SK-MEL-5 (cell line): ENCODE measurements at places on chromosomes 13 and 19. TPM values are rescaled to one million over a fixed set of nuclear protein-coding genes. Genes with fewer than 3 reads are reported as not detected.

GRCh38 chr13:35475960-35476943, at the start of gene MAB21L1:
MAB21L1 (minus strand) TSS chr13:35476689; CDS start chr13:35476138, 551 bp downstream.
- DNase-seq = peak; percentile 56

- DNase-seq = no peak
Measured at GRCh38 chr19:21463449-21464105, 41.8 kb upstream of the ZNF429 start.

- DNase-seq = no peak
Measured at GRCh38 chr13:46609726-46610125, 56.8 kb downstream of the LRCH1 start.

DNA sequence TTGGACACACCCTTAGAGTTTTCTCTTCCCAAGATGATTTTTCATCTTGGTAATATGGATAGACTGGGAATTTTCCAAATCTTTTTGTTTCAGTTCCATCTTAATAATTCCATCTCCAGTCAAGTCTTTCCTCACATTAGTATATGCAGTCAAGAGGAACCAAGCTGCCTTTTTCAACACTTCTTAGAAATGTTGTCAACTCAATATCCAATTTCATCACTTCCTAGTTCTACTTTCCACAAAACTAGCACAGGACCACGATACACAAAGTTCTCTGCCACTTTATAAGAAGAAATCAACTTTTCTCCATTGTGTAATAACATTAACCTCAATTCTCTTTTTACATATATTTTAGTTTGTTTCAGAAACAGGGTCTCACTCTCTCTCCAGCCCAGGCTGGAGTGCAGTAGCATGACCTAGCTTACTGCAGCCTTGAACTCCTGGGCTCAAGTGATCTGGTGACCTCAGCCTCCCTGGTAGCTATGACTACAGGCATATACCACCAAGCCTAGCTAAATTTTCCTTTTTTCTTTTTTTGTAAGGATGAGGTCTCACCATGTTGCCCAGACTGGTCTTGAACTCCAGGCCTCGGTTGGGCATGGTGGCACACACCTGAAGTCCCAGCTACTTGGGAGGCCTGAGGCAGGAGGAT, 15.5 kb downstream of the ZNF443 start:
- no peak for DNase-seq

- DNase-seq = peak; percentile 62
Measured at GRCh38 chr19:9205501-9206113, 13.8 kb downstream of the OR7D4 start.

GRCh38 chr19:46789371-46789770, 977 bp upstream of the SLC1A5 start:
- no peak for DNase-seq

DNA sequence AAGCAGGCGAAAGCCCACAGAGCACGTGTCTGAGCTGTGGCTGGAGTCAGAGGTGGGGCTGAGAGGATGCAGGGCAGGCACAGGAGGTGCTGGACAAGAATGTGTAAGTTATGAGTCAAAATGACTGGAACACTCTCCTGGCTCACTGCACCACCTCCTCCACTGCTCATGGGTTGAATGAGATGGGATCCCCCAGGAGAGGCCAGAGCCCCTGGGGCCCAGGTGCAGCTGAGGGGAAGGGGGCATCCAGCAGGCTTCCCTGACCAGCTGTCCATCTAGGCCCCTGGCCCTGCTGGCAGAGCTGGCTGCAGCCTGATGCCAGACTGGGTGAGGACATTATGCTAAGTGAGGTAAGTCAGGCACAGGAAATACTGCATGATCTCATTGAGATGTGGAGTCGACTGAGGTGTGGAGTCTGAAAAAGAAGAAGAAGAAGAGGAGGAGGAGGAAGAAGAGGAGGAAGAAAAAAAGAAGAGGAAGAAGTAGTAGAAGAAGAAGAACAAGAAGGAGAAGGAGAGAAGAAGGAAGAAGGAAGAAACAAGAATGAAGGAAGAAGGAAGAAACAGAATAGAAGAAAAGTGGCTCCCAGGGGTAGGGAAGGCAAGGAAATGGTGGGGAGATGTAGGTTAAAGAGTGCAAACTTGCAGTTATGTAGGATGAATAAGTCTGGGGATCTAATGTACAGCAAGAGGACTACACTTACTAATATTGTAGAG, 747.4 kb downstream of the UQCRFS1 start:
- DNase-seq = no peak

- DNase-seq = no peak
Measured at GRCh38 chr13:99760456-99760855, 211.1 kb downstream of the ZIC5 start.

GRCh38 chr13:33642374-33643065, 175.4 kb upstream of the RFC3 start:
- no peak for DNase-seq

GRCh38 chr13:78758549-78758948, 99.6 kb upstream of the OBI1 start:
- DNase-seq = no peak

DNA sequence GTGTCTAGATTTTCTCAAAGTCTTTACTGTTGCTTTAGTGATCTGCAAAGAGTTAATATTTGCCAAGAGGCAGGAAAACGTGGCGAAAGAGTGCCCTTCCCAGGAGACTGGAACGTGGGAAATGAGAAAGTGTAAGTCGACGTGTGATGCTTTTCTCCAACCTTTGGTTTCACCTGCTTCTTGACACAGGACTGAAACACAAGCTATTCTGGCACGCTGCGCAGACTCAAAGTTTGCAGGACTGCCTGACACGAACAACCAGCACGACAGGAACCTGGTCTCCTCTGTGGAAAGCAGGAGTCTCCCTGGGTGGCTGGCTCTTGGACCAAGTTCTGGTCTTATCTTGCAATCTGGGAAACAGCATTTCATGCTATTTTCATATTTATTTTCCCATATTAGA, 28.6 kb downstream of the RFXAP start:
- DNase-seq = no peak

- DNase-seq = no peak
Measured at GRCh38 chr13:59584761-59585670, 578.7 kb downstream of the DIAPH3 start.

- no peak for DNase-seq
Measured at GRCh38 chr13:28251466-28251865, 113.1 kb downstream of the PAN3 start.

DNA sequence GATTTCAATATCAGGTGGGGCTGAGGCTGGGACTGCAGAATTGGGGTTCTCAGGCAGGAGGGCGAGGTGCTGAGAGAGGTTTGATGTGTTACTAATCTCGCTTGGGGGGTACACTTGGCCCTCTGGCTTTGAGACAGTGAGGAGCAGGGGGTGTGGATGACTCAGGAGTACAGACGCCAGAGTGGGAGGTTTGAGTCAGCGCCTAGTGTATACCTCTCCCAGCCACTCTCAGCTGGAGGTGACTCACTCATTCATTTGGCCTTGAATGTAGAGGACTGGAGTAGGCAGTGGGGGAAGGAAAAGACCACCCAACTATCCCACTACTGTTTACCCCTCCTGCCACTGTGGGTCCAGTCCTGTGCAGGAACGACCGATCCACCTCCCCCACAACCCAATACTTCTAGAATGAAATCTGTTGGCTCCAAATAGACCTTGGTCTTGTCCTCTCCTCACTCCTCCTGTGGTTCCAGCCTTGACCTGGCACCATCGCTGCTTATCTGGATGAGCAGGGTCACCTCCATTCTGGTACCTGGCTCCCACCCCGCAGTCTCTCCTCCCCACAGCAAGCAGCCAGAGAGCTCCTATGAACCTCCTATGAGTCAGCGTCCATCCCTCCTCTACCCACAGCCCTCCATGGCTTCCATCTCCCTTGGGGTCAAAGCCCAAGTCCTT, 20.1 kb upstream of the ZNRF4 start:
- DNase-seq = no peak

DNA sequence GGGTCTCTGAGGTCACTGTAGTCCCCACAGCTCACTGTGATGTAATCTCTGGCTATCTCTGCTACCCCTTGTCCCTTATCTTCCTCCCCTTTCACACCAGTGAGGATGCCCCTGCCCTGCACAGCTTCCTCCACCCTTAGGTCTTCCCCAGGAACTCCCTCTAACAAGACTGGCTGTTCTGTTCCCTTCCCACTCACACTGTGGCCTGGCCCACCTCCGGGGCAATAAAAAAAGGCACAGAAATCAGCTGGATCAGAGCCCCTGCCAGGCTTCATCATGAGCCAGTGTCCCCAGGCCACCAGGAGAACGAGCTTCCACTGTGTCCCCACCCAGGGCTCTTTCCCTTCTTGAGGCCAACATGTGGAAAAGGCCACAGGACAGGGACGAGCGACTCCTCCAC, 4.6 kb downstream of the CEACAM3 start:
- DNase-seq = no peak

GRCh38 chr13:46178143-46178542, 3.8 kb downstream of the LCP1 start:
- DNase-seq = no peak

- DNase-seq = peak; percentile 62
Measured at GRCh38 chr19:34241513-34242337, 12.6 kb upstream of the GARRE1 start.

DNA sequence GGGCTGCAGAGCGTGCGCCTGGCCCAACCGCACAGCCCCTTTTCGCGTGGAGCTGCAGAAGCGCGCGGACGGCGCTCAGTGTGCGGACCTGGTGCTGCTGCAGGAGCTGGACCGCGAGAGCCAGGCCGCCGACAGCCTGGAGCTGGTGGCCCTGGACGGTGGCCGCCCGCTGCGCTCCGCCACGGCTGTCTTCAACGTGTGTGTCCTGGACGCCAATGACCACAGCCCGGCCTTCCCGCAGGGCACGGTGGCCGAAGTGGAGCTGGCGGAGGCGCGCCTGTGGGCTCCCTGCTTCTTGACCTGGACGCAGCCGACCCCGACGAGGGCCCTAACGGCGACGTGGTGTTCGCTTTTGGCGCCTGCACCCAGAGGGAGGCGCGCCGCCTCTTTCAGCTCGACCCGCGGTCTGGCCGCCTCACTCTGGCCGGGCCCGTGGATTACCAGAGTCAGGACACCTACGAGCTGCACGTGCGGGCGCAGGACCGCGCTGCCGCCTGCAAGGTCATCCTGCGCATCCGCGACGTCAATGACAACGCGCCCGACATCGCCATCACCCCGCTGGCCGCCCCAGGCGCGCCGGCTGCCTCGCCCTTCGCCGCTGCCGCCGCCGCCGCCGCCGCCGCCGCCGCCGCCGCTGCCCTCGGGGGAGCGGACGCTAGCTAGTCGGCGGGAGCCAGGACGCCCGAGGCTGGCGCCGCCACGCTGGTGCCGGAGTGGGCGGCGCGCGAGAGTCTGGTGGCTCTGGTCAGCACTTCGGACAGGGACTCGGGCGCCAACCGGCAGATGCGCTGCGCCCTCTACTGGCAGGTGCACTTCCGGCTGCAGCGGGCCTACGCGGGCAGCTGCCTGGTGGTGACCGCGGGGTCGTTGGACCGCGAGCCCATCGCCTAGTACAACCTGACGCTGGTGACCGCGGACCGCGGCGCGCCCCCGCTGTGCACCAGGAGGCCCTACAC, 172.2 kb downstream of the OLFM4 start:
- peak; percentile 62 for DNase-seq

- DNase-seq = no peak
Measured at GRCh38 chr13:97901716-97902115, 51.8 kb upstream of the IPO5 start.

DNA sequence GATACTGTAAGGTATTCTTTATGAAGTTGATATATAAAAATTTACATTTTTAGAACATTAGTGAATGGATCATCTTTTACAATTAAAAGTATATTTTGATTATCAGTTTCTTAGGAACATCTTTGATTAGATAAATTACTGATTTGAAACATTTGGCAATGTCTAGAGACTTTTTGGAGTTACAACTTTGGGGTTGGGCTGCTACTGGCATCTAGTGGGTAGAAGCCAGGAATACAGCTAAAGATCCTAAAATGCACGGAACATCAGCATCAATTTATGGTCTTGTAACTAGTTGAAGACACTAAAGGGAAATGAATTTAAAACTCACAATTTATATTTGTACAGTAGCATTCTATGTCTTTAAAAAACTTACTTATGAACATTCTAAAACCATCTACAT, 19.9 kb downstream of the POMP start:
- DNase-seq = peak; percentile 28

DNA sequence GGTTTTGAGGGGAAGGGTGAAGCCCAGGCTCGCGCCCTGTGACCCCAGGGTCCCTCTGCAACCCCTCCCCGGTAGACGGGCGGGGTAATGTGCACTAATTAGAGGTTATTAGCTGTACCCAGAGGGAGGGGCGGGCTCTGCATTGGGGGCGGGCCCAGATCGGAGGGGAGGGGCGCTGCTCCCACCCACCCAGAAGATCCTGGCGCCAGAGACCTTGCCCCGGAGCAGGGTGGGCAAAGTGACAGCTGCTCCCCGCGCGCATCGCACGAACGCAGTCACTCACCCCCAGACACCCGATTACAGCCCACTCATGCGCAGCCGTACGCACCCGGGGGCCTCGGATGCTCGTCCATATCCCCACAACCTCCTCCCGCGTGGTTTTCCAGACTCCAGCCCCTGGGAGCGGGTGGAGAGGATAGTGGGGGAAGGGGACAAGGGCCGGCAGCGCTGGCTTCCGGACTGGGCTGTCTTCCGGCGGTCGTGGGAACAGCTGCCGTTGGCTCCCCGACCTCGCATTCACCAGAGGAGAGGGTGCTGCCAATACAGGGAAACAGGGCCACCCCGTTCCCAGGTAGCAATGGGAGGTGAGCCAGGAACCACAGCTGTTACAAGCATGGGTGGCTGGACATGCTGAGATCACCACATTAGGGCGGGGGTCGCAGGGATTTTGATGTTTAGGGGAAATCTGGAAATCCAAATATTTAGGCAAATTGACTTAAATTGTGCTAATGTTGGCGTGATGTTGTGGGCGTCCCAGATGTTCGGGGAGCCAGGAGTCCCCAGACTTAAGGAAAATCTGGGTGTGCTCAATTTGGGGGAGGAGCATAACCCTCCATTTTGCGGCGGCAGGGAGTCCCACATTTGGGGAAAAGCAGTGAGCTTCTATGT, 2.9 kb upstream of the HOOK2 start:
- peak; percentile 62 for DNase-seq

DNA sequence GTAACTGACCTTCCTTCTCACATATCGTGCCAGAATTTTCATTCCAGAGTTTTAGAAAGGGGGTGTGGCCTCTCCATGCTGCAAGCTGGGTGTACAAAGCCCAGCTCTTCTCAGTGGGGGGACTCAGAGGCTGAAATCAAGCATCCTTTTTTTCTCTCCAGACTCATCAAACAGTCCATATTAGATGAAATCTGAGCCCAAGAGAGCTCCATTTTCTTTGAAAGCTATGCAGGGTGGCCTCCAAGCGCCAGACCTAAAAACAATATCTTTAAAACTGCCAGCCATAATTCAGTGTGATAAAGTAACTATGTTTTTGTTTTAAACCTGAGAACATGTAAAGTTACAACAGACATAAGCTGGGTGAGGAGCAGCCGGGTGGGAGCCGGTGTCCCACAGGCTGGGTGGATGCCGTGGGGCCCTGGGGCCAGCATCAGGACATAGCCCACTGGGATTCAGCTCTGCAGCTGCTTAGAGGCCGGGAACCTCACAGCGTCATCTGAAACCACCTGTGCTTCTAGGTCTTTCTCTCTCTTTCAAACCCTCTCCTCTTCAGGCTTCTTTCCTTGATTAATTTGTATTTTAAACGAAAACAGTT, 249.2 kb downstream of the ZNF536 start:
- no peak for DNase-seq

The RETN gene
- total RNA-seq = not detected in 2 replicates

The ZIM2 gene
- not detected in 2 replicates for total RNA-seq

The ACP5 gene
- total RNA-seq = 64.7 and 68.3 TPM in 2 replicates

The OR10H1 gene
- not detected in 2 replicates for total RNA-seq

The ZNF606 gene
- 3.7 and 5.5 TPM in 2 replicates for total RNA-seq

The FCGBP gene
- total RNA-seq = 0.08 TPM in 2 replicates

The ZNF177 gene
- 1.2 and 2.5 TPM in 2 replicates for total RNA-seq

The ADAMTSL5 gene
- 2.8 and 4.4 TPM in 2 replicates for total RNA-seq

The EDNRB gene
- 491 and 498 TPM in 2 replicates for total RNA-seq

The TNFSF9 gene
- total RNA-seq = 10.9 and 13.7 TPM in 2 replicates
